Effector CD8-positive, alpha-beta T cell (primary cell): ENCODE measurements at places on chromosomes 5 and 9.

- DNase-seq: no peak
These were observed 161.0 kb upstream of the ZNF618 start for GRCh38 chr9:113715086-113715485.

DNA sequence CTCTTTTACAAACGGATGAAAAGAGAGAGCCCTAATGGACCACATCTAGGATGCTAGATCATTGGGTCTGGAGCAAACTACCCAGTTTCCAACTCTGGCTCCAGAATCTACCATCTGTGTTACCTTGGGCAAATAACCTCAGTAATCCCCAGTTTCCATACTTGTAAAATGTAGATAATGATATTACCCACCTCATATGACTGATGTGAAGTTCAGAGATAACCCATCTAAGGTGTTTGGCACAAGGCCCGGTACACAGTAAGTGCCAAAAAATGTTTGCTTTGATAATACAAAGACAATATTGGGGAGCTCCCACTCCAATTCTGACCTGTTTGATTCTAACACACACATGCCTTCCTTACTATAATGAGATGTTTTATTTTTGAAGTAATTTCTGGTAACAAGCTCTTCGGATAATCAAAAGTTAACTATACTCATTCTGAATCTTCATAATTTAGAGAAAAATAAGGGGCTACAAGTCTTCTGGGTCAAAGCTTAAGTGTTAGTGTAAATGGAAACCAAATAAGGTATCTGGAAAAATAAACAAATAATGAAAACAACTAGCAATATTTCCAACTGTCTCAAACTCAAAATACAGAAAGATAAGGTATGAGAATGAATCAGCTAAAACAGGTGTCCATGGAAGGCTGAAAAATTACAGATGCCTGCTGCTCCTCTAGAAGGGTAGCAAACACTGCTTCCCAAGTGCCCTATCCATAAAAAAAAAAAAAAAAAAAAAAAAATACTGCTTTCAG is 30.4 kb downstream of the ELL2 start:
- DNase-seq: no peak

DNA sequence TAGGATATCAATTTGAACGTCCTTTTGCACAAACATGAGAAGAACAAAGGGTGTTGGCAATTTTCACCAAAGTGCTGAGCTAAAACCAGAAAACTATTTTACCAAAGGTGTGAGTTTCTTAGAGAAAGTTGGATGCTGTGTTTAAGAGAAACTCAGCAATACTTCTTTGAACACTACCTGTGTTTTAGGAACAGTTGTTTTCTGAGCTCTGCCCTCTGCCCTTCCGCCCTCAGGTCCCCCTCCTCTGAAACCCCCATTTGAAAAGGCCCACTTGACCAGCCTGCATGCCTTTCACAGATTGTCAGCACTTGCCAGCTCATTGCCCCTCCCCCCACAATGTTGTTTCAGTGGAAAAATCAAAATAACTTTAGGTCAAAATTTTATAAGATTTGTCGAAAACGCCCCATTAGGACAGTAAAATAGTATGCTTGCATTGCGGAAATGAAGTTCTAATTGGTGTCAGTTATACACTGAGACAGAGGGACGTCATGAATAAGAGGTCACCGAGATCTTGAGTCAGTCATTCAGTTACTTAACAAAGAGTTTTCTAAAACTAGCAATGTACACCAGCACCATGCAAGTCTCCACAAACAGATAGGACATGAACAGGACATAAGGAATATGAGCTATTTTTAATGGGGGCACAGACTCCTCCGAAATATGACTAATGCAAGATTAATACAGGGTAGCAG is 61.9 kb upstream of the IL7R start:
- DNase-seq: no peak

DNA sequence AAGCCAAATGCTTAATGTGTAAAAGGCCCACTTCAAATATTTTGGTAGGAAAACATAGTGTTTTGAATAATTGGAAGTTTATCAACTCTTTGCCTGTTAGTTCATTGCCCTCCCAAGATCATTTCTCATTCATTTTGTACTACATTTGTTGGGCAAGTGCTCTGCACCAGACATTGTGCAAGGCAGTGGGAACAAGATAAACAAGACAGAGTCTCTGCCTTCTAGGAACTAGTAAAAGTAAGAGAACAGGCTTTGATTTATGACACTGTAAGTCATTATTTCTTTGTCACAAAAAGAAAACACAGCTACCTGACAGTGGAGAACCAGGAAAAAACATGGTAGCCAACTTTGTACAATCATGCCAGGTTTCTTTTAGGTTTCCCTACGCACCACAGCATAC is 63.7 kb upstream of the PAM start:
- no peak for DNase-seq

- DNase-seq: no peak
These were observed 72.3 kb downstream of the PTBP3 start for GRCh38 chr9:112261133-112261532.

GRCh38 chr9:121240472-121241135 is 27.4 kb upstream of the GSN start:
- DNase-seq: no peak

DNA sequence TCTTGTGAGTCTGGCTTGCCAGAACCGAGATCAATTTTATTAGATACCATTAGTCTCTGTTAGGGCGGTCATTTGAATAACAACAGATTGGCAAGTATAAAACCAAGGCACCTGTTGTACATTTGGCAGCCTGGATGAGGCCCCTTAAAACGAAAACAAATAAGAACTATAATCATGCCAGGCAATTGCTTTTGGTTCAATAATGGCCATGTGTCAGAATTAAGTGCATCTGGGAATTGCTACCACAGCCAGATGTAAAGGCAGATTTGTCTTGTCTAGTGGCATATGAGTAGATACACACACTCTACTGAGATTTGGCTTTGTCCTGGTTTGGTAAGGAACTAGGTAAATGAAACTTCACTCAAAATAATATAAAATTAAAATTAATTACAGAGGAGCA is 1046.2 kb upstream of the DMAC1 start:
- no peak for DNase-seq

GRCh38 chr5:6166698-6167394 is 211.5 kb downstream of the MED10 start:
- no peak for DNase-seq

DNA sequence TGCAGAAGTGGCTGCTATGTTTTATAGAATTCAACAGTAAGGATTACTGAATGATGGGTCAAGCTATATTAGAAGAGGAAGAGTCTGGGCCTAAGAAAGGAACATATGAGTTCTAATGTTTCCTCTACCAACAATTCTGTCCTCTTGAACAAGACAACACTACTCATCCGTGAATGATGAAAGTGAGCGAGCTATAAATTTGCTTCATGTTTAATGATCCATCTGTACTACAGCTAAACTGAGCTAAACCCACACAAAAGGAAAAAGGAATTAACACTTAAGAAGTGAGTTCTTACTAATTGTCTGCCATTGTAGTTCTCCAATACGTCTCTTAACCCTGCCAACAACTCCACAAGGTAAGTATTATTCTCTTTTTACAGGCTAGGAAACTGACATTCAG is 204.4 kb downstream of the GLIS3 start:
- no peak for DNase-seq

- DNase-seq: no peak
These were observed 6.3 kb upstream of the ASB6 start for GRCh38 chr9:129648092-129648763.

DNA sequence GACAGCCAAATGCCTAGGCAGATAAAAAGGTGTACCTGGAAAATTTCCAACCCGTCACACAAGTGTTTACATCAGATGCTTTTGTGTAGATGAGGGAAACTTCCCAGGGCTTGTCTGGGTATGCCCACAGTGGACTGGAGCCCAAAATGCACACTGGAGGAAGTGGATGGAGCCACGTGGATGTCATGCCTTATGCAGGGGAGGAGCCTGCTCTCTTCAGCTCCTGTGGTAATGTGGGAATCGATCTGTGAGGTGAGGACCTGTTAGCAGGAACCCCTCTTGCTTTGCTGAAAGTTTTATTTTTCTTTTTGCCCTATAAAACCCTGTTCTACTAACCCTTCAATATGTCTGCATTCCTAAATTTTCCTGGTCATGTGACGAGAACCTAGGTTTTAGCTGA is 439.2 kb upstream of the CDH9 start:
- no peak for DNase-seq

DNA sequence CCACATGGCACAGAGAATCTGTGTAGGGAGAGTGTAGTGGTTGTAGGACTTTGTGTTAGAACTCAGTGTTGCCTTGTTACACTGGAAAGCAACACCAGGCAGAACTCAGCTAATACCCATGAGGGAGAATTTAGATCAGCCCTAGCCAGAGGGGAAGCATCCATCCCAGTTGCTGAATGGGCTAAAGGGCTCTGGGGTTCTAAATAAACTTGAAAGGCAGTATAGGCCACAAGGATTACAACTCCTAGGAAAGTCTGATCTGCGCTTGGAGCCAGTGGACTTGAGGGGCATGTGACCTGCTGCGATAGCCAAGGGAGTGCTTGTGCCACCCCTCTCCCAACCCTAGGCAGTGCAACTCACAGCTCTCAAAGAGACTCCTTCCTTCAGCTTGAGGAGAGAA is 26.9 kb downstream of the PTGS1 start:
- DNase-seq: no peak

- DNase-seq: no peak
These were observed 25.5 kb upstream of the TIFAB start for GRCh38 chr5:135477613-135478066.

DNA sequence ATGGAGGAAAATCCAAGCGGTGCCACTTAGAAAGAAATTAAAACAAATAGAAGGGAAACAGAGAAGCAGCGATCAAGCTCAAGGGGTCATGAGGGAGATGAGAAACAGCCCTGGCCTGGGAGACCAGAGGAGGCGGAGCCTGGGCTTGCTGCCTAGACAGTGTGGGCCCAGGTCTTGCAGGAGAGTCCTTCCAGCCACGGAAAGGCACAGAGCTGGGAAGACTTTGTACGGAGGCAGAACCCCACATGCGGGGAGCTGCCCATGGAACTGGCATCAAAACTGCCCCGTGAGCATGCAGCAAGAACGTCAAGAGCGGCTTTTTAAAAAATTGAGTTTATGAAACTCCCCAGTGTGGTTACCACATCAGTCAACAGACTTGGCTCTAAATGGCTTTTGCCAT is 119.4 kb downstream of the IRX1 start:
- no peak for DNase-seq

- DNase-seq: no peak
These were observed 4.5 kb downstream of the NDUFS6 start for GRCh38 chr5:1805736-1806135.
